ENCODE measurements at places on chromosomes 13 and 19. TPM values are rescaled to one million over a fixed set of nuclear protein-coding genes. Genes with fewer than 3 reads are reported as not detected.

DNA sequence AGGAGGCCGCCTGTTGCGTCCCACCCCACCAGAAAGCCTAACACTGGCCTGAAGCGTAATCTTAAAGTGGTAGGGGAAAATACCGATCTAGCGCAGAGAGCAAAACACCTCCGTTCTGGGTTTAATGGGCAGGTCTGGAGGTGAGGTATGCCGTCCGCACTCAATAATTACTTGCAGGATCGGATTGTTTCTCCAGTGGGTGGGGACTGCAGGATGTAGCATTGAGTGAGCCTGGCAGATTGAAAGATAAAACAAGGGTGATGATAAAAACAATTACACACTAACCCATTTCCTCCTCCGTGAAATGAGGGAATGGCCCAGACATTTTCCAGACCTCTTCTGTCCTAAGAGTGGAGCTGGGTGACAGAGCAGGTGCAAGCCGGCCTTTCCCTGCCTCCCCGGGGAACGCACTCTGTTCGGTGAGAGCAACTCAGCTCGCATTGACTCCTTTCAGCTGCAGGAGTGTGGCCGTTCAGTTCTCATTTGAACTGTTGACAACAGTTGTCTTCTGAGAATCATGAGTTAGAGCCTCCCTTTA, 110.2 kb upstream of the DOCK9 start:
- no peaks in the 10 kb centered on the region for H3K27me3 ChIP-seq
- no peaks in the 10 kb centered on the region for H3K36me3 ChIP-seq
- H3K27ac ChIP-seq, result peak overlapping the region; percentile 72
- peak; percentile 77 for DNase-seq

- H3K27ac ChIP-seq, result no peak overlapping the region
- DNase-seq, result no peak
- H3K4me3 ChIP-seq, result no peak overlapping the region
- H3K27me3 ChIP-seq, result peaks cover 58% of the 10 kb centered on the region
Measured at GRCh38 chr19:42152910-42153671, 20.8 kb upstream of the POU2F2 start.

DNA sequence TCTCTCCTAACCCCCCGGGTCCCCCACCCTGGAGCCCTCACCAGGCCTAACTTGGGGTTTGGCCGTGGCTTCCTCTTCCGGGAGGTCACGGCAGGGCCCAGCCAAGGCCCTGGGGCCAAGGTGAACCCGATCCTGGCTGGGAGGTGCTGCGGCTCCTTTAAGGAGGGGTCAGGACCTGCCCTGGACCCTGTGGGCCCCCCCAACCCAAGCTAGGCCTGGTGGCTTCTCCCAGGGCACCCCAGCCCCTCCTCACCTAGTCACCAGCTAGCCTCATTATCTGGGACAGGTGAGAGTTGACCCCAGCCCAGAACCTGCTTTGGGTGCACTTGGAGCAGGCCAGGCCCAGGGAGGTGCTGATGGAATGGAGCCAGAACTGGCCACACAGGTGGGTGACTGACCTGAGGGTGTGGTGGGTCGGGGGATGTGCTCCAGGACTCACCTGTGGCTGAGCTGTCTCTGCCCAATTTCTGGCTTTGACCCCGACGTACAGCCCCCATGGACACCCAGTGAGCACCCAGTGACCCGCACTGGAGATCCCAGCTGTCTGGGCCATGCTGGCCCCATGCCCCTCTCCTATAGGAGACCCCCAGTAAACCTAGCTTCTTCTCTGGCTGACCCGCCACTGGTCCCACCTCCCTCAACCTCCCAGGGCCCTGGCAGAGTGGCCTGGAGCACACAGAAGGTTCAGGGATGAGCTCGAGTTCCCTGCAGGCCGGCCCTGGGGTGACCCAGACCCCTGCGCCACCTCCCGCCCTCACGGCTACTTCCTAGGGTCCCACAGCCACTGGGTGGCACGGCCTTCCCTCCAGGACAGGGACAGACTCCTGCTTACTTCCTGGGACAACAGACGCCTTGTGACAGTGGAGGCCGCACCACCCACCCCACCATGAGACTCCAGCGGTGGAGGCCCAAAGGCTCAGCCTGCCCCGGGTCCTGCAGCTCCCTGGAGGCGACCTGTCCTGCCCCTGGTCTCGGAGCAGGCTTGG, 6.7 kb upstream of the MKNK2 start:
- H3K4me1 ChIP-seq, result peaks cover 37% of the 10 kb centered on the region
- peak overlapping the region; percentile 100 for H3K27ac ChIP-seq
- H3K36me3 ChIP-seq, result no peaks in the 10 kb centered on the region
- DNase-seq, result no peak
- no peaks in the 10 kb centered on the region for H3K27me3 ChIP-seq
- H3K4me3 ChIP-seq, result no peak overlapping the region

Gene COX7A1
- total RNA-seq, result not detected

All from PC-9 (cell line).